HTR-8/SVneo (cell line): ENCODE measurements at places on chromosomes 7 and 10.

DNA sequence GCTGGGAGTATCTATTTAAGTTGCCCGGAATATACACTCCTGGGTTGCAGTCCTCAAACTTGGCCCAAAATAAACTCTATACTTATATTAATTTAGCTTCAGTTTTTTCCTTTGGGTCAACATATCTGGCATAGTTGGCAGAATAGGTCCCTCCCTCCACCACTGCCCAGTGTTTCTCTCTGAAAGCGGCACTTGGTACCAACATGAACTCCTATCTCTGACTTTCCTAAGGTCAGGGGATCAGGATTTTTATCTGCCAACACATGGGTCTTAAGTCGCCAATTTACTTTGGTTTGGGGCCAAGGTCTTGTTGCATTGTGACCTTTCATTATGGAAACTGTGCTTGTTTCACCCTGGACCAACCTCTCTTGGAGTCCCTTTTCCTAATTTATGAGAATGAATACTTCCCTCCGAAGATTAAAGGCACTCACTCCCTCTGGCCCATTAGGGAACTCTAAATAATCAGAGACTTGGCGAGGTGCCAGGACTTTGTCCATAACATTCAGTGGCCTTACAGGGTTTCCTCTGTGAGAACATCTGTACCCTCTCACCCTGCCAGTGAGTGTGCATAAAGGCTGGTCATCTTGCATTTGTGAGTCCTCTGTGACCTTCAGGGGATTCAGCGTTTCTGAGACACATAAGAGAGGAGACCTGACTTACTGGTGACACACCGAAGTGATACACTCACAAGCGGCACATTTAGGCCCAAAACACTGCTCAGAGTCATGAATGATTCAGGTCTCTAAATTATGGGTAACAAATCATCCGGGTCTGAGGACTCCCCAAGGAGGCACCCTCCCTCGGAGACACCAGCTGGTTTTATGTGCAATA, 19.7 kb upstream of the FKBP9 start:
- no peak for DNase-seq

- no peak for DNase-seq
These were observed 245.0 kb upstream of the SORCS1 start for GRCh38 chr10:107409522-107409921.

- DNase-seq, result peak; percentile 56
These were observed 9.2 kb downstream of the CPA2 start for GRCh38 chr7:130275826-130276297.

DNA sequence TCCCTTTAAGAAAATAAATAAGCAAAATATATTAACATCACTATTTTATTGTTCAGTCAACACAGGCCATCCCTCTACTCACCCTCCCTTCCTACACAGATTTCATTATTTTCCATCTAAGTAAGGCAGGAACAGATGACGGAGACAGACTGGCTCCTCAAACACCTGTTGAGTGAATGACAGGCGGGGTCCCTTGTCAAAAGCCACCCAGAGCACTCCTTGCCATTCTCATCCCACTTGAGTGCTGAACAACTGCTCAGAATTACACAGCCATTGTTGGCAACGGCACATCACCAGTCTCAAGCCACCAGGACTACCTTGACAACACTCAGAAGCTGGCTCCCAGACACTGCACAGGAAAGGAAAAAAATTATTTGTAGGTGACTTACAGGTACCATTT, 3.3 kb downstream of the GRB10 start:
- DNase-seq, result no peak

DNA sequence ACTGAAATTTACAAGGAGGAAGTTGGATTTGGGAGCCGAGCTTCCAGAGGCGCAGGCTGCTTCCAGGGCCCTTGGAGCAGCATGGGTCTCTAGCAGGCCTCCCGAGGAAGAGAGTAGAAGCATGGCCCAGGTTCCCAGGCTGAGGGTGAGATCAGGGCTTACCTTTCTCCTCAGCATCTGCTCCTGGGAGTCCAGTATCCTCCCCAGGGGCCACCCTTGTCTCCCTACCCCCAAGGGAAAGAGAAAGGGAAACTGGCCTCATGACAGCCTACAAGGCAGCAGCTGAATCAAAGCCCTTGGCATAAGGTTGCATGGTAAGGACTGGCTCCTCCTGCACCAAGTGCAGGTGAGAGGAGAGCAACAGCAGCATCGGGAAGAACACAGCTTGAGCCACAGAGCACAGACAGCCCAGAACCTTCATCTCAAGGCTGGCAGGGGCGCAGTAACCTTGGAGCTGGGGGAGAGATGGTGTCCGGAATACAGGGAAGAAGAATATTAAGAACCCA, 114.5 kb downstream of the MARCHF5 start:
- DNase-seq, result no peak

DNA sequence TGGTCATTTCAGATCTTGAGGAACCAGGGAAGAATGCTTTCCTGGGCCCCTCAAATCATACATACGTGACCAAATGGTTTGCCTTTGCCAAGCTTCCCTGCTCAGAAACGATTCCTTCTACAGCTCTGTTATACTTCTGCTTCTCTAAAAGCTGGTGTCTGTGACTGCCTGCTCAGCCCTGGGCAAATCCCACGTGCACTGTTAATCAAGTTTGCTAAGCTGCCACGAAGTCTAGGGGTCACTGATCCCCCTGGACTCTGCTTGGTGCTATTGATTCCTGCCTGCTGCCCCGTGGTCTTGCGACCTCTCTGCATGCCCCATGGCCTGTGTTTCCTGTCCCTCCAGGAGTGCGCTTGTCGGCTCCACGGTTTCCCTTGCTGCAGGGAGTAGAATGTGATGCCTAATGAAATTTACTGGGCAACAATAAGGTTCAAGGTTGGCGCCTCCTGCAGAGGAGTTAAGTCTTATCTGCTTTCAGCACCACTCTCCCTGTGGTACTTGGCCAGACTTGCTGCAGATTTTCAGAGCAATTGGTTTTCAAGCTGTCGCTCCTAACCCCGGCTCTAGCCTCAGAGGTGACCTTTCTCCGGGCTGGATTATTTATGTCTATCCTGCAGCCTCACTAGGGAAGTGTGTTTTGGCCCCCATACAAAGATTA, 201.6 kb upstream of the FZD8 start:
- DNase-seq, result no peak
